ENCODE measurements at places on chromosomes 6 and 20. TPM values are rescaled to one million over a fixed set of nuclear protein-coding genes. Genes with fewer than 3 reads are reported as not detected.

Gene SLC29A1
- 65.1 TPM for total RNA-seq

DNA sequence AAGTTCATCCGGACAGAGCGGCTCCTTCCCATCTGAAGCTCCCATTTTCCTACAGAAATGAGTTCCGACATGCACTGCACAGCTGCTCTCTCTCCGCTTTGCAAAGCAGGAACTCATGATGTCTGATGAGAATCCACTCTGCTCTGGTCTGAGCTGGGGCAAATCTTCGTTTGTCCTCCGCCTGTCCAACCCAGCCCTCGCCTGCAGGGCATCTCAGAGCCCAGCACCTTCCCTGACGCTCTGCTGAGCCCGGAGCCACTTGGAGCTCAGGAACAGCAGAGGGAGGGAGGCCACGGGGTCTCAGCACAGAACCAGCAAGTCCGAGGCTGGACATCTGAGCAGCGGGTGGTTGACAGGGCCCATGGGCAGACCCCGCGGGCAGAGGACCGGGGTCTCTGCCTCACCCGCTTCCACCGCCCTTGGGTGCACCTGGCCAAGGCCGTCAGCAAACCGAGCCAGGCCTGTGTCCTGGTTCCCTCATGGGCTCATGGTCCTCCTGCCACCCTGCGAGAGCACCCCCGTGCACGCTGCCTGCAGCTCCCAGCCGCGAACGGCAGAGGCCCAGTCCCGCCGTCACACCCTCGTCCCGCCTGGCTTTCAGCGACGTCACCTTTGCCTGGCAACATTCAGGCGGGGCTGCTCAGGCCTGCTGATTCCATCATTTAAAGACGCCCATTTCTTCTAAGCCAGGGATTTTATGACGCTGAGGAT, 78.5 kb upstream of the BHLHE23 start:
- no peak overlapping the region for H3K4me3 ChIP-seq
- DNase-seq = no peak
- no peaks in the 10 kb centered on the region for H3K4me1 ChIP-seq
- H3K27ac ChIP-seq = no peak overlapping the region

DNA sequence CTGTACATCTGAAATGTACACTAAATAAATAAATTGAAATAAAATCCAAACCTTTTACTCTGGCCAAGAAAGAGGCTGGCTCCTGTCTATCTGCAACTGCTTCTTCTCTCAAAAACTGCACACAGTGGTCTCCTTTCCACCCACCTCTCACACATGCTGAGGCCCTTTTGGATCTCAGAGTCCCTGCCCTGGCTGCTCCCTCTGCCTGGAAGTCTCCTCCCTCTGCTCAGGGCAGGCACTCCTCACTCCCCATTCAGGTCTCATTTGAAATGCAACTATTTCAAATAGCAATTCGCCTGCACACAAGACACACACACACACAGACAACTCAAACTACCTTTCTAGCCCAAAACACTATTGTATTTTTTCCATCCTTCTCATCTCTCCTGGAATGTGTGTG, 348.8 kb downstream of the PKHD1 start:
- no peaks in the 10 kb centered on the region for H3K36me3 ChIP-seq
- H3K27me3 ChIP-seq = no peaks in the 10 kb centered on the region
- H3K4me3 ChIP-seq = no peak overlapping the region
- H3K4me1 ChIP-seq = no peaks in the 10 kb centered on the region

Gene GOPC
- 34.1 TPM for total RNA-seq

GRCh38 chr6:158774717-158775449, 44.3 kb downstream of the EZR start:
- no peak for DNase-seq
- peaks cover 7% of the 10 kb centered on the region for H3K4me1 ChIP-seq
- H3K36me3 ChIP-seq = peaks cover 28% of the 10 kb centered on the region
- H3K27ac ChIP-seq = no peak overlapping the region
